Foreskin fibroblast (primary cell): ENCODE measurements at places on chromosomes 16 and 17.

GRCh38 chr17:73281928-73282327 lies 20.2 kb upstream of the CPSF4L start:
- no peak for DNase-seq

DNA sequence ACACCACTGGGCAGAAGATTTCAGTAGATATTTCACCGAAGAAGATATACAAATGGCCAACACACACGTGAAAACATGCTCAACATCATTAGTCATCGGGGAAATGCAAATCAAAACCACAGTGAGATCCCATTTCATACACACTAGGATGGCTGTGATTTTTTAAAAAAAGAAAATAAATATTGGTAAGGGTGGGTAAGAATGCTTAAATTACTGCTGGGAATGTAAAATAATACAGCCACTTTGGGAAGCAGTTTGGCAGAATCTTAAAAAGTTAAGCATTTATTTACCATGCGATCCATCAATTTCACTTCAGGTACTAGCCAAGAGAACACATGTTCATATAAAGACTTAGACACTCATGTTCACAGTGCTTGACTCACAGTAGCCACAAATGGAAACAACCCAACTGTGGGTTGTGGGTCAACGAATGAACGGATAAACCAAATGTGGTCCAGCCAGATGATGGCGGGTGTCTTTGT lies 6.5 kb upstream of the C16orf74 start:
- DNase-seq, result peak; percentile 47

DNA sequence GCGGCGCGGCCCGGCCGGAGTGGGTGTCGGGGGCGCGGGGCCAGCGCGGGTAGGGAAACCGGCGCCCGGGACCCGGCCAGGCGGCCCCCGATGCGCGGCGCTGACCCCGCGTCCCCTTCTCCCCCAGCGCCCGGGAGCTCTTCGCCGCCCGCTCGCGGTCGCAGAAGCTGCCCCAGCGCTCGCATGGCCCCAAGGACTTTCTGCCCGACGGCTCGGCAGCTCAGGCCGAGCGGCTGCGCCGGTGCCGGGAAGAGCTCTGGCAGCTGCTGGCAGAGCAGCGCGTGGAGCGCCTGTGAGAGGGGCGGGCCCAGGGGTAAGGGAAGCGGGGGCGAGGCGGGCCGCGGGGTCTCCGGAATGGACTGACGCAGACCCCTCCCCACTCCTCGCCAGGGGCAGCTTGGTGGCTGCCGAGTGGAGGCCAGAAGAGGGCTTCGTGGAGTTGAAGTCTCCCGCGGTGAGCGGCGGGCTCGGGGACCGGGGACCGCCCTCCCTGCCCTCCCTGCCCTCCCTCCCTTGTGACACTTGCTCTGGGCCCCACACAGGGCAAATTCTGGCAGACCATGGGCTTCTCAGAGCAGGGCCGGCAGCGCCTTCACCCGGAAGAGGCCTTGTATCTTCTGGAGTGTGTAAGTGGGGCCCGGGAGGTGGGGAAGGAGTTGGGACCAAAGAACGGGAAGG lies 430 bp downstream of the TSEN54 start:
- DNase-seq, result peak; percentile 55

DNA sequence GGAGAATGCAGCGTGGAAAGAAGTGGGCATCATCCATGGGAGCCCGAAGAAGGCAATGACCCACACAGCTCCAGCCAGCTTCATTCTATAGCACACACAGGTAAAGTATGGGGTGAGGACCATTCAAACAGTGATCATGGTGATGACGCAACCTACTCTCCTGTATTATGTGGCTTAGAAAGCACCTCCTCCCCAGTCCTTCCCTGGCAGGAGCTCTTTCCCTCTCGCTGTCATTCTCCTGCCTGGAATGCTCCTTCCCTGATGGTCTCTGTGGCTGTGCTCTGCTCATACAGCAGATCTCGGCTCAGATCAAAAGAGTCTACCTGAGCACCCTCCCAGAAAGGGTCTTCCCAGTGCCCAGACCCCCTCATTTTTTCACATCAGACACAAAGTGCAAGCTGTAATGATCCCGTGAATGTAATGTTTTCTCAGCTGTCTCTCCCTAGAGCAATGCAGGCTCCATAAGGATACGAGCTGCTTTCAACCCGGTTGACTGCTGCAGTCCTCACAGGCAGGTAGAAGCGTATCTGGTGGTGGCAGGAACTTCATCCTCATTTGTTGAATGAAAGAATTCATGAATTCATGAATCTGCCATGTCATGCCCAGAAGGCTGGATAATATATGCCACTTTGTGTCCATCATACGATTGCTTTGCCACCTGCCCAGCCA lies 248.8 kb downstream of the HS3ST3A1 start:
- DNase-seq, result peak; percentile 11

GRCh38 chr16:50478773-50479149 lies 69.4 kb upstream of the NKD1 start:
- no peak for DNase-seq

GRCh38 chr16:83792391-83792790 lies 15.4 kb upstream of the HSBP1 start:
- DNase-seq, result no peak

DNA sequence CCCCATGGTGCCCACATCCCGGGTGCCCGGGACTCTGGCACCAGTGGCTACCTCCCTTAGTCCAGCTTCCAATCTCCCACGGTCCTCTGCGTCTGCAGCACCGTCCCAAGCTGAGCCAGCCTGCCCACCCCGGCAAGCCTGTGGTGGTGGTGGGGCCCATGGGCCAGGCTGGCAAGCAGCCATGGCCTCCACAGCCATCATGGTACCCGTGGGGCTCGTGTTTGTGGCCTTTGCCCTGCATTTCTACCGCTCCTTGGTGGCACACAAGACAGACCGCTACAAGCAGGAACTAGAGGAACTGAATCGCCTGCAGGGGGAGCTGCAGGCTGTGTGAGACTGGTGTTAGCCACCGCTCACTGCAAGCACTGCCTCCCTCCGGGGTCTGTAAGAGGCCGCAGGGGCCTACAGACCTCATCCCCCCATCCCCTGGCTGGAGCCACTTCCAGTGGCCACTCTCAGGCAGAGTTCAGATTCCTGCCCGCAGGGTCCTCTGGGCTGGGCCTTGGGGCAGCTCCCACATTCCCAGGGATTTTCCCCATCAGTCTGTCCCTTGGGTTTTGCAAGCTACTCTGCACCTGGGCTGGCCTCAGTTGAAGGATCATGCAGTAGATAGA lies 3.9 kb upstream of the SETD1A start:
- peak; percentile 88 for DNase-seq

DNA sequence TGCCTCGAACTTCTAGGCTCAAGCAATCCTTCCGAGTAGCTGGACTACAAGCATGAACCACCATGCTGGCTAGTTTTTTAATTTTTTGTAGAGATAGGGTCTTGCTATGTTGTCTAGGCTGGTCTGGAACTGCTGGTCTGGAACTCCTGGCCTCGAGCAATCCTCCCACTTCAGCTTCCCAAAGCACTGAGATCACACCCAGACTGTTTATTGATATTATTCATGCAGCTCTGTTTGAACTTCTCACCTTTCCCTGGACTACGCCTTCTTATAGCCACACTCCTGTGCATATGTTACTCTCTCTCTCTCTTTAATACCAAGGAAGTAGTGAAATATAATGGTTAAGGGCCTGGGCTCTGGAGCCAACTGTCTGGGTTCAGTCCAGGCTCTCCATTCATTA lies 4.6 kb downstream of the COG7 start:
- DNase-seq, result no peak

DNA sequence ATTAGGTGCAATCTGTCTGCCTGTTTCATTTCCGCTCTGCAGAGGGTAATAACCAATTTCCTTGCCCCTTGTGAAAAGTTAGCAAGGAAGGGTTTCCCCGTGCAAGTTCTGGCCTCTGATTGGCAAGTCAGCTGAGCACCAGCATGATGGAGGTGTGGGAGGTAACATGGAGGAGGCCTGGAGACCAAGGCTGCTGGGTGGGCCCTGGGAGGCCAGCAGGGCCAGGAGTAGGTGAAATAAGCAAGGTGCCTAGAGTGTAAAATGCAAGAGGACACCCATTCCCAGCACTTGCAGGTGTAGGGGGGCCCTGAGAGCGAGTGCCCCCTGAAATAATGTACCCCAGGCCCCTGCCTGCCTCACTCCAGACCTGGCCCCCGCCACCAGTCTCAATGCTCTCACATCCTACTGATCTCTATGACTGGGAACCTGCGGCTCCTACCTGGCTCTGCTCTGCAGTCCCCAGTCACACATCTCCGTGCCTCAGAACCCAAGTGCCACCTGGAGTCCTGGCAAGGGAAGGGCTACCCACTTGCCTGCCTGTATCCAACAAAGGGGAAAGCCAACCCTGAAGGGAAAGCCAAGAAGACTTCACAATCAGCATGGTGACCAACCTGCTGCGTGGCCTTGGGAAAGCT lies 116.2 kb downstream of the C16orf78 start:
- DNase-seq, result no peak

DNA sequence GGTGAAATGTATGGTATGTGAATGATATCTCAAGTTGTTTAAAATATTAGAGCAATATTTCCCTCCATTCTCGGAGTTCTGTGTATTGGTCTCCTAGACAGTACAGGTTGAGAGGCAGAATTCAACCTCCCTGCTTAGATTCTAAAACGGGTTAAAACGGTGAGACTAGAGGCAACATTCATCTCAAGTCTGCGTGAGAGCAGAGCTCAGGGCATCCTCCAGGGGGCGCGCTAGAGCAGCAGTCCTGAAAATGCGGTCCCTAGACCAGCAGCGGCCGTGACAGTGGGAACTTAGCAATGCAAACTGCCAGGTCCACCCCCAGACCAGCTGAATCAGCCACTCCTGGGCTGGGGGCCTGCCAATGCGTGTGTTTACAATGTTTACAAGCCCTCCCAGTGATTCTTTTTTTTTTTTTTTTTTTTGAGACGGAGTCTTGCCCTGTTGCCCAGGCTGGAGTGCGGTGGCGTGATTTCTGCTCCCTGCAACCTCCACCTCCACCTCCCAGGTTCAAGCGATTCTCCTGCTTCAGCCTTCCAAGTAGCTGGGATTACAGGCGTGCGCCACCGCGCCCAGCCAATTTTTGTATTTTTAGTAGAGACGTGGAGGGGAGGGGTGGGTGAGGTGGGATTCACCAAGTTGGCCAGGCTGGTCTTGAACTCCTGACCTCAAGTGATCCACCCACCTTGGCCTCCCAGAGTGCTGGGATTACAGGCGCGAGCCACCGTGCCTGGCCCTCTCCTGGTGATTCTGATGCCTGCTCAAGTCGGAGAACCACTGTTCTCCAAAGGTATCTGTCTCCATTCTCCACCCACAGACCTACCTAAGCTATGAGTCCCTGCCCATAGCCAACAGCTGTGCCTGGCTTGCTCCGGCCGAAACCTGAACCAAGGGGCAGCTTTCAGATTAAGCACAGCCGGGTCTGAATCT lies 24.2 kb downstream of the KLHL36 start:
- peak; percentile 78 for DNase-seq

GRCh38 chr16:24540602-24541210 lies 1.3 kb downstream of the RBBP6 start:
- DNase-seq, result no peak

- DNase-seq, result no peak
These were observed 53.1 kb downstream of the TEX2 start for GRCh38 chr17:64209983-64210382.

DNA sequence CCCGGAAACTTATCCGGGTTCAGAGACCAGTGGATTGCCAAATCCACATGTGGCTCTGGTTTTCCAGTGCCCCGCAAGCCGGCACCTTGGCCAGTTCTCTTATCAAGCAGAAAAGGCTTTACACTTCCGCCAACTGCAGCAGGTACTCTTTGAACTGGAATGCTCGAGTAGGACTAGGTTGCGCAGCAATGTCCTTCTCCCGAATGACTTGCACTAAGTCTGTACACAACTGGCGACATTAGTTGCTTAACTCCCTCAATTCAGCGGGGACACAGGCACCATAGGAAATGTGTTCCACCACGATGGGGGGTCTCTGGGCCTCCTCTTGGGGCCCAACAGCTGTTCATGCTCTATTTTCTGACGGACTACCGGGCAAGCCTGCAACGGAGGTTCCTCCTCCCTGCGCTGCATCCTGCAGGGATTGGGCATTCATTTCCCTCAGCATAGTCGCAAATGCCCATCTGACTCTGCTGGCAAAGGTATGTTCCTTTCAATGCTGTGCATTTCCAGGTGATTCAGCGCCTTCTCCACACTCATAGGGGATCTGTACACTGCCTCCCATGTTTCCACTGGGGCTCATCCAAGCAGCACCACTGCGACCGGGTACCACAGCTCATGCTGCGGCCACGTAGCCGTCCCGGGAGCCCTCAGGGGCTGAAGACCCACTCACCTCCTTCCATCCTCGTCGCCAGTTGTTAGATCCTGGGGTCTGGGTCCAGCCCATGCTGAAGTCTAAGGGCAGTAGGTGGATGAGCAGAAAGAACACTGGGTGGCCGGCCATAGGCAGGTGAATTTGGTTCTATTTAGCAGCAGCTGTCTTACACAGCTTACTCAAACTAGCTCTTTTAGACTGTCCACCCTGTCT lies 34.2 kb upstream of the APPBP2 start:
- no peak for DNase-seq

GRCh38 chr16:57619133-57619605 lies 9.3 kb upstream of the ADGRG1 start:
- no peak for DNase-seq

DNA sequence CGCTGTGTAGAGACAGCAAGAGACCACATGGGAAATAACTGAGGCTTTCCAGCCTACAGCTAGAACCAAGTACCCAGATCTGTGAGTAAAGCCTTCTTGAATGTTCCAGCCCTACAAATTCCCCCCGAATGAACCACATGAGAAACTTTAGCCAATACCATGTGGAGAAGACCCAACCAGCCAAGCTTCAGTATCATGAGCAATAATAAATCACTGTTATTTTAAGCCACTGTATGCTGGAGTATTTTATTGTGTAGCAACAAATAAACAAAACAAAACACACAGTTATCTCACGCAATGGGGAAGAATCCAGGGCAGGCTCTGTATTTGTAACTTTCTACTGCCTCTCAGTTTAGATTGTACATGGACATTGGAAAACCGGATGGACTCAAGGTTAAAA lies 426.2 kb downstream of the CDH11 start:
- no peak for DNase-seq

DNA sequence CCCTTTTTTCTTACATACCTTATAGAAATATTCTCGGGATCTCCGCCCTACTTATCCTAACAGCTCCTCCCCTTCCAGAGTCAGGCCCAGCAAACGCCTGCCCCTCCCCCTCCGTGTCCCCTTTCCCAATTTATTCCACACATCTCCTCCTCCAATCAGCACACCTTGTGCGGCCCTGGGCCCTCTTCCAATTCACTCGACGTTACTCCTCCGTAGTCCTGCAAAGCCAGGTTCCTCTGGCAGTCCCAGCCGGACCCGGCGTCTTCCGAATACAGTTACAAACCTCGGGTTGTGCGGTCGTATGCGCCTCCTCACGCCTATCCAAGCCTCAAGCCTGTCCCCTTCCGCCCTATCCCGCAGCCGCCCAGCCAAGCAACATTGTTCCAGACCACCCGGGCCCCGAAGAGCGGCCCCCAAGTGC lies 677 bp downstream of the CBX1 start:
- peak; percentile 46 for DNase-seq

- peak; percentile 49 for DNase-seq
These were observed 837 bp upstream of the PRDM7 start for GRCh38 chr16:90077757-90078578.

GRCh38 chr17:77679589-77679988 lies 278.9 kb upstream of the TNRC6C start:
- DNase-seq, result no peak

- DNase-seq, result no peak
These were observed 9.7 kb downstream of the CDRT4 start for GRCh38 chr17:15457723-15458094.

- DNase-seq, result no peak
These were observed 7.6 kb upstream of the WNT3 start for GRCh38 chr17:46826116-46826515.
